ENCODE measurements at places on chromosomes 6 and 20. TPM values are rescaled to one million over a fixed set of nuclear protein-coding genes. Genes with fewer than 3 reads are reported as not detected.

- no peak for DNase-seq
Observed at GRCh38 chr6:33298773-33299236, at the start of gene RGL2. RGL2 (minus strand) TSS chr6:33298942; CDS start chr6:33298610, 332 bp downstream.

- no peak for DNase-seq
Observed at GRCh38 chr6:3869632-3870527, 20.7 kb downstream of the FAM50B start.

ME1 gene
- total RNA-seq: 9.0 TPM

OR2H1 gene
- total RNA-seq: not detected

BTNL2 gene
- not detected for total RNA-seq

FKBP5 gene
- 7.3 TPM for total RNA-seq

GRCh38 chr6:167932468-167933276, 64.8 kb upstream of the KIF25 start:
- no peak for DNase-seq

HSP90AB1 gene
- total RNA-seq: 992 TPM

GRCh38 chr6:28776269-28777146, 147.3 kb downstream of the TRIM27 start:
- DNase-seq: no peak

- DNase-seq: no peak
Observed at GRCh38 chr6:7129360-7129759, 21.6 kb downstream of the RREB1 start.

DNA sequence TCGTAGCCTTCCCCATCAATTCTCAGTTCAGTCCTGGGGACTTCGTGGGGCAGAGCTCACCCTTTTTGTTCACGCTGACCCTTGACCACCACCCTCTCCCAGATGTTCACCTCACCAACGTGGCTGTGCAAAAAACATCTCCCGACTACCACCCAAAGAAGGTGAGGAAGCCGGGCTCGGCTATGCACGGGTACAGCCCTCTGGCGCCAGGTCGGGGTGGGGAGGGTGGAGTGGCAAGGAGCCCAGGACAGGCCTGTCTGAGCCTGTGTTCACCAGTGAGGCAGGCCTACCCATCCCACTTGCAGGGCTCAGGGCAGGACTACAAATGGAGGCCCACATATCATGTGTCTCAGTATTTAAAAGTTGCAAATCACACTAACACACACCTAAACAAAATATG, 18.1 kb downstream of the PDRG1 start:
- no peak for DNase-seq

DNA sequence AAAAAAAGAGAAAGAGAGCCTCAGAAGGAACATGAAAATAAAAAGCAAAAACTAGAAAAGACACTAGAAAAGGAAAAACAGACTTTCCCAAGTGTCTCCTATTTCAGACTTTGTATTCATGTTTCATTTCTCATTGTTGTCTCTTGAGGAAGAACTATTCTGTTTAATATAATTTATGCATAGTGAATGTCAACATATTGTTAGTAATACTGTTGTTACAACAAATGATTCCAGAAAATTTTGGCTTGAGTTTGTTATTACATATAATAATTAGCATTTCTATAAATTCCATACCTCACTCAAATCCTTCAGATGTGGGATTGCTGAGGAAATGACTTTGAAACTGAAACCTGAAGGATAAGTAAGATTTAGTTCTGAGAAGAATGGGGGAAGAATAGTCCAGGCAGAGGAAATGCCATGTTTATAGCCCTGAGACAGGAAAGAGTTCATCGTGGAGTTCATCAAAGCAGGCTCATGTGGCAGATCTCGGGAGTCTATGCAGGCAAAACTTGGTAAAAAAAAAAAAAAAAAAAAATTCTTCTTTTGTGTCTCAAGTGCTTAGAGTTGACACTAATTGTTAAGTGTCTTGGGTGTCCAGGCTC, 53.1 kb upstream of the EIF2S2 start:
- DNase-seq: no peak

Data from mesothelial cell of epicardium (in vitro differentiated cells).